NCI-H460 (cell line): ENCODE measurements at places on chromosomes 1 and 21. TPM values are rescaled to one million over a fixed set of nuclear protein-coding genes. Genes with fewer than 3 reads are reported as not detected.

The ENAH gene
- total RNA-seq = 126 and 130 TPM in 2 replicates

The TNFRSF8 gene
- total RNA-seq = 1.4 and 1.8 TPM in 2 replicates

The TMEM81 gene
- total RNA-seq = 4.5 and 6.0 TPM in 2 replicates

The RIPPLY3 gene
- total RNA-seq = 0.20 TPM in 2 replicates

The OTUD7B gene
- total RNA-seq = 18.9 TPM in 2 replicates

The CFHR1 gene
- 0.55 and 1.3 TPM in 2 replicates for total RNA-seq

The CFAP126 gene
- not detected in 2 replicates for total RNA-seq

The IRF6 gene
- total RNA-seq = 0.10 and 0.20 TPM in 2 replicates

The SYTL1 gene
- total RNA-seq = 0.37 TPM in 1 of 2 replicates, not detected in the other

DNA sequence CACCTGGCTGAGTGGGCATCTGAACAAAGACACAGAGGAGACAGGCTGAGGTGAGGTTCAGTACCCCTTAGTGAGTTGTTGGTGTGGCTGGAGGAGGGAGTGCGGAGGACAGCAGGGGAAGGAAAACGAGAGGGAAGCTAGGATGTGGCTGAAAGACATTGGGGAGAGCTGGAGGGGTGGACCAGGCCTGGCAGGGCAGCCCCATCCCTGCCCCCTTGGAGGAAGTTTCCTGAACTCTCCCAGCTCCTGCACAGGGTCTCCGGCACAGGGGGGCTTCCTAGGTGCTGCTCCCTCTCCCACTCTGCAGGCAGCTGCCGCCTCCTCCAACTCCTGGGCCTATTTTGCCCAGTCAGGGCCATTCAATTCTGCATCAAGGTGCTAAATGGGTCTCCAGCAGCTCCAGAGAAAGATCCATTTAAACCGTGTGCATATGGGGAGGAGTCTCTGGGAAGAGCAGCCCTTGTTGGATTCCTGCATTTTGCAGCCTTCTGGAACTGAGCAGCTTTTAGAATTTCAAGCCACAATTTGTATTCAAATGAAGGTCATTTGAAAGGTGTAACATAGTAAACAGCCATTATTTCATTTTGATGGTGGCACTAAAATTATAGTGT lies 193.9 kb downstream of the CAMTA1 start:
- no peak for DNase-seq

GRCh38 chr1:221106616-221107015 lies 227.4 kb downstream of the HLX start:
- DNase-seq = no peak

- DNase-seq = no peak
Measured at GRCh38 chr1:40185951-40186864, 25.0 kb downstream of the RLF start.

DNA sequence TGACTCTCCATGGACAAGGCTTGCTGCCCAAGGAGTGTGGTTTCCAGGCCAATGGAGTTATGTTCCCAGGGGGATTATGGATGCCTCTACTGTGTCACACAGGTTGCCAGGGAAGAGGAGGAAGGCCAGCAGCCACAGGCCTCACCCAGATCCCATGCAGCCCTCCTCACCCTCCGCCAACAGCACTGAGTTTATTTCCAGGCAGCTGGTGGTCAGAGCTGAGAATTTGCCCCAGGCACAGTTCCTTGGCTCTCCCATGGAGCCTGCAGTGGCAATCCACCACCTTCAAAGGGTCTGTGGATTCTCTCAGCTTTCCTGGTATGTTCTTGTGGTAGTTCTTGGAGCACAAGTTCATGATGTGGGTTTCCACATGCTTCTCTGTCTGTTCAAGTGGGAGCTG lies 79.2 kb downstream of the NTNG1 start:
- no peak for DNase-seq

DNA sequence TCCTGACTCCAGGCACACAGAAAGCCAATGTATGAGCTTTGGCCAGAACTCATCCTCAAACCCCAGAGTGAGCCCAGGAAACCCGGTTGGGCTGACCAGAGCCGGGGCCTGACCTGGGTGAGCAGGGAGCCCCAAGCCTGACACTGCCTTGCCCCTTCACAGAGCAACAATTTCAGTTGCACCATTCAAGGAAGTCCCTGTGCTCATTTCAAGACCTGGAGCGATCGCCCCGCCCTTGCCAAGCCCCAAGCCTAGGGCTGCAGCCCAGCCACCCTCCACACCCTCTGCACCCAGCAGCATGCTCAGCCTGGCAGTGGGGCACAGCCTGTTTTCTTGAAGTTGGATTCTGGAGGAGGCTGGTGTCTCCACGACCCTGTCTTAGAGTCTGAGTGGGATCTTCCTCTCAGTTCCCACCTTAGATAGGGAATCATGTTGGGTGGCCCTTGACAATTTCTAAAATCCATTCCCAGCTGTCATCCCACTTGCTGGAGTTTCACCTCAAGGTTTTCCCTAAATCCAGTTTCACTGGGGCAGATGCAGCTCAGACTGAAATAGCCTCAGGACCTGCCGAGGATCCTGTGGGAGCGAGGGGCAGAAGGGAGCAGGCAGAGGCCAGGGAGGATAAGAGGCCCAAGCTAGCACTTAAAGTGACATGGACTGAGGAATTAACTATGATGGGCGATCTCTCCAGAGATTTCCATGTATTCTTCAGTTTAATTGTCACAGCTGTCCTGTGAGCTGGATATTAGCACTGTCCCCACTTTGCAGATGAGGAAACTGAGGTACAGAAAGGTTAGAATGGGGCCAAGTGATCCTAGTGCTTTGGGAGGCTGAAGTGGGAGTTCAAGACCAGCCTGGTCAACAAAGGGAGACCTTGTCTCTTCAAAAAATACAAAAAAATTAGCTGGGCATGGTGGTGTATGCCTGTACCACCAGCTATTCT lies 2.5 kb downstream of the NBL1 start:
- no peak for DNase-seq

- DNase-seq = no peak
Measured at GRCh38 chr1:20505488-20505887, 2.5 kb downstream of the MUL1 start.

DNA sequence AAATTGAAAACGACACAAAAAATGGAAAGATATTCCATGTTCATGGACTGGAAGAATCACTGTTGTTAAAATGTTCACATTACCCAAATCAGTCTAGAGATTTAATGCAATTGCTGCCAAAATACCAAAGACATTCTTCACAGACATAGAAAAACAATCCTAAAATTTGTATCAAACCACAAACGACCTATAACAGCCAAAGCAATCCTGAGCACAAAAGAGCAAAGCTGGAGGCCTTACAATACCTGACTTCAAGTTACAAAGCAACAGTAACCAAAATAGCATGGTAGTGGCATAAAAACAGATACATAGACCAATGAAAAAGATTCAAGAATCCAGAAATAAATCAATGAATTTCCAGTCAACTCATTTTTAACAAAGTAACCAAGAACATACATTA lies 1077.3 kb downstream of the KCNT2 start:
- DNase-seq = no peak

DNA sequence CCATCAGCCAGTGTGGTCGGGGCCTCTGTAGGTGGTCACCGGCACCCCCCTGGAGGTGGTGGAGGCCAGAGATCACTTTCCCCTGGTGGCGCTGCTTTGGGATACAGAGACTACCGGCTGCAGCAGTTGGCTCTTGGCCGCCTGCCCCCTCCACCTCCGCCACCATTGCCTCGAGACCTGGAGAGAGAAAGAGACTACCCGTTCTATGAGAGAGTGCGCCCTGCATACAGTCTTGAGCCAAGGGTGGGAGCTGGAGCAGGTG lies 961 bp downstream of the RBM15 start:
- DNase-seq = no peak

- DNase-seq = no peak
Measured at GRCh38 chr1:92854101-92854785, 22.4 kb downstream of the RPL5 start.
